ENCODE measurements at places on chromosomes 4 and X.

DNA sequence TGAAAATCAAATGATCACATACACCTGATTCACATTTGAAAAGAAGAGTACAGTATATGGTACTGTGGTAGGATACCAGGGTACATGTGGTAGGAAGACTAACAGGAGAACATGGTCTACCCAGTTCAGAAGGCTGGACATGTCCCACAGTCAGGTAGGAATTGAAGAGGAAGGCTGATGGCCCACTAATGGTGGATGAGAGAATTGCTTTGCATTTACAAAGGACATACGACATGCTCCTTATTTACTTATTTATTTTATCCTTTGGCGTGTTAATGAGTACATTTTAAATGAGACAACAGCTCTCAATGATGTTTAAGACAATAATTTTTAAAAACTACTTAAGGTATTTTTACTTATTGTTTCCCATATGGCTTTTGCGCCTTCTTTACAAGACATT lies 106.7 kb upstream of the BMP2K start:
- no peak for DNase-seq

- no peak for DNase-seq
Measured at GRCh38 chr4:43457866-43458265, 565.4 kb downstream of the GRXCR1 start.

DNA sequence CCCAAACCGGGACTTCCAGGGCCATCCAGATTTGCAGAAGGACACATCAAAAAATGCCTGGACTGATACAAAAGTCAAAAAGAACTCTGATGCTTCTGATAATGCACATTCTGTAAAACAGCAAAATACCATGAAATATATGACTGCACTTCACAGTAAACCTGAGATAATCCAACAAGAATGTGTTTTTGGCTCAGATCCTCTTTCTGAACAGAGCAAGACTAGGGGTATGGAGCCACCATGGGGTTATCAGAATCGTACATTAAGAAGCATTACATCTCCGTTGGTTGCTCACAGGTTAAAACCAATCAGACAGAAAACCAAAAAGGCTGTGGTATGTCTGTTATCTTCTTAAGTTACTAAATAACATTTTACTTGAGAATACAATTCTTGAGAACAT lies 9.2 kb downstream of the PLK4 start:
- no peak for DNase-seq

GRCh38 chr4:151690876-151691275 lies 69.9 kb downstream of the GATB start:
- no peak for DNase-seq

- no peak for DNase-seq
Measured at GRCh38 chrX:43644124-43644701, 11.9 kb upstream of the MAOA start.

GRCh38 chr4:102439236-102439614 lies 61.9 kb upstream of the NFKB1 start:
- DNase-seq: no peak

DNA sequence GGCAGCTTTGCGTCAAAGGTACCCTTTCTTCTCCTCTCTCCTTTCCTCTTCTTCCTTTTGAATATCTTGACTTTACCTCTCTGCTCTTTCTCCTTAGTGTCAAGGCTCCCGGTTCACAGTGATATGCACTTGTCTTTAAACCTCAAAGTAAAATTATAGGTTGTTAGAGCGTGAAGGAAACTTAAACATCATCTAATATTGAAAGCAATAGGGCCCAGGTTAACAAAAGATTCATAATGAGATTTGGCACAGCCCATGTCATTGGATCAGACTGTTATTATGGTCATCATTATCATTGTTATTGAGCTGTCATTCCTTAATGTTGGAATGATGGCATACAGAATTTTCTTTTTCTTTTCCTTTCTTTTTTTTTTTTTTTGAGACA lies 32.5 kb downstream of the FTHL17 start:
- no peak for DNase-seq

- no peak for DNase-seq
Measured at GRCh38 chrX:53211391-53211978, 13.5 kb downstream of the KDM5C start.

DNA sequence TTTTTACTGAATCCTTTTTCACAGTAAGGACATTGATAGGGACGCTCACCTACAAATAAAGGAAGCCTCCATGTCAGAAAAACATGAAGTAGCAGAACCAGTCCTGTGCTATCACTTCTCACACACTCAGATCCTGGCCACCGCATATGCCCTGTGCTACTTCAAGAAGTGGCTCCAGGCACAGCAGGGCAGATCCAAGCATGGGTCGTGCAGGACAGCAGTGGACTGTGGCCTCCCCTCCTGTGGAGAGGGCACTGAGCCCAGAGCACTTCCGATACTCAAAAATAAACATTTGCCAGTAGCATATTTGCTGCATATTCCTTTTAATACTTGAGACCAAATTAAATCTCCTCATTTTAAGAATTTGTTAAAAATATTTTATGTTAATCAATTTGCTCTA lies 167.9 kb downstream of the PRDM5 start:
- no peak for DNase-seq

DNA sequence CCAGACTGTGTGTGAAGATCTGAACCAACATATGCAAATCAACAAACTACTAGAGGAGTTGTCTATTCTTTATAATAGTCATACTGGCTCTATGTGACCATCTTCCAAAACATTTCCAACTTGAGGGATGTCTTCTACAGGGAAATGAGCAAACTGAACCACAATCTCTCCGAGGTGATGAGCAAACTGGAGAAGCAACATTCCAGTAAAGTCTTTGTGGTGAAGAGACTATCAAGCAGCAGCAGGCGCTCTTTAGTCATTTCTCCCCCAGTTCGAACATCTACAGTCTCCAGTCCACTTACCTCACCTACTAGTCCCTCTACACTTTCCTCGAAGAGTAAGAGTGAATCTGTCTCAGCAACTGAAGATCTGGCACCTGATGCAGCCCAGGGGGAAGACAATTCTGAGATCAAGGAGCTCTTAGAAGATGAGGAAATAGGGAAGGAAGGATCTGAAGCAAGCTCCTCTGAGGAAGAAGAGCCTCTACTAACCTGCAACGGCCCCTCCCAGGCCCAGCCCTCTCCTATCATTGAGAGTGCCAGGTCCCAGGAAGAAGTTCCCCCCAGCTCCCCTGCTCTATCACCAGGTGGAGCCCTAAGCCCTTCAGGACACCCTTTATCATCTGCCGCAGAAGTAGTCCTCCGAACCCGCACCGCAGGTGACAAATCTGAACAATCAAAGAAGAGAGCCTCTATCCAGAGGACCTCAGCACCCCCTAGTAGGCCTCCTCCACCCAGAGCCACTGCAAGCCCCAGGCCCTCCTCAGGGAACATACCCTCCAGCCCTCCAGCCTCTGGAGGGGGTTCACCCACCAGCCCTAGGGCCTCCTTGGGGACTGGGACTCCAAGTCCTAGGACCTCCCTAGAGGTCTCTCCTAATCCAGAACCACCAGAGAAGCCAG lies 98.1 kb downstream of the HNRNPD start:
- DNase-seq: no peak

DNA sequence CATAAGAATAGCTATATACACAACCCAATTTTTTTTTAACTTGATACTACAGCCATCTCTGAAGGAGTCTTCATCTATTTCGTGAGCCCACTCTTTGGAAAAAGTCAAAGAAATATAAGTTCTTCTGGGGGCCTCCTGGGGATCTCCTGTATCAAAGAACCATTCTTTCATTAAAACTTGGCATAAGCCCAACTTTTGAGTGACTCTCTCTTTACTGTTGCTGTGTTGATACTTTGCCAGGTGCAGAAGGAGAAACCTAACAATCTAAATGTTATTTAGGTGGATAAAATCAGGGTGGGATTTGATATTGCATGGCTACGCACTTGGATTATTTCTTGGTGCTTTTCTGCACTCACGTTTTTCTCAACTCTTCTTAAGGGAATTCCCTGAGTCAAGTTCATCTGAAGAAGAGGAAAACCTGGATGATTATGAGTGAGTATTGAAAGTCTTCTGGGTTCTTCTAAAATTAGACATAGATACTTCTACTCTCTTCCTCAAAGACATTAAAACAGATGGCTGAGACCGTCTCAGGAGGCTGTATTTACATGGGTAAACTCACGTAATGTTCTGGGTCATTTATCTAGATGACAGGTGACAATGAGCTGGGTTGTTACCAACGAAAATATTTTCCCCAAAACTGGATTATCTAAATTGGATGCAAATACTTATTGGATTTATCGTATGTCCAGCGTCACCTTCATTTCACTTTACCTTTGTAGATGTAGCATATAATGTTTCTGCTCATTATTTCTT lies 25.2 kb downstream of the BMX start:
- no peak for DNase-seq

DNA sequence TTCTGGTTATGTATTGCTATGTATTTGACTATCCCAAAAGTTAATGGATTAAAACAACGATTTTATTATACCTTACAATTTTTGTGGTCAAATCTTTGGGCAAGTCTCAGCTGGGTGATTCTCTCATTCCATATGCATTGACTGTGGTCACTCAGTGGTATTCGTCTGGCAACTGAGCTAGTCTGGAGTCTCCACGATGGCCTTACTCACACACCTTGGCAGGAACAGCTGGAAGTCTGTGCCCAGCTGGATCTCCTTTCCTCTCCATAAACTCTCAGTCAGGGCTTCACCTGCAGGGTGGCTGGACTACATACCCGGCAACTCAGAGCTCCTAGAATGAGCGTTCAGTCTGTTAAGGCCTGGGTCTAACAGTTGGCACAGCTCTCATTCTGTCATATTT lies 141.1 kb upstream of the WDFY3 start:
- DNase-seq: no peak

GRCh38 chr4:40927074-40927473 lies 177.3 kb downstream of the NSUN7 start:
- no peak for DNase-seq

GRCh38 chrX:40632199-40632598 lies 9.0 kb downstream of the MPC1L start:
- no peak for DNase-seq

- peak; percentile 43 for DNase-seq
Measured at GRCh38 chr4:80069108-80069836, 3.8 kb downstream of the ANTXR2 start.

- DNase-seq: no peak
Measured at GRCh38 chrX:41335958-41336331, 2.0 kb downstream of the DDX3X start.

DNA sequence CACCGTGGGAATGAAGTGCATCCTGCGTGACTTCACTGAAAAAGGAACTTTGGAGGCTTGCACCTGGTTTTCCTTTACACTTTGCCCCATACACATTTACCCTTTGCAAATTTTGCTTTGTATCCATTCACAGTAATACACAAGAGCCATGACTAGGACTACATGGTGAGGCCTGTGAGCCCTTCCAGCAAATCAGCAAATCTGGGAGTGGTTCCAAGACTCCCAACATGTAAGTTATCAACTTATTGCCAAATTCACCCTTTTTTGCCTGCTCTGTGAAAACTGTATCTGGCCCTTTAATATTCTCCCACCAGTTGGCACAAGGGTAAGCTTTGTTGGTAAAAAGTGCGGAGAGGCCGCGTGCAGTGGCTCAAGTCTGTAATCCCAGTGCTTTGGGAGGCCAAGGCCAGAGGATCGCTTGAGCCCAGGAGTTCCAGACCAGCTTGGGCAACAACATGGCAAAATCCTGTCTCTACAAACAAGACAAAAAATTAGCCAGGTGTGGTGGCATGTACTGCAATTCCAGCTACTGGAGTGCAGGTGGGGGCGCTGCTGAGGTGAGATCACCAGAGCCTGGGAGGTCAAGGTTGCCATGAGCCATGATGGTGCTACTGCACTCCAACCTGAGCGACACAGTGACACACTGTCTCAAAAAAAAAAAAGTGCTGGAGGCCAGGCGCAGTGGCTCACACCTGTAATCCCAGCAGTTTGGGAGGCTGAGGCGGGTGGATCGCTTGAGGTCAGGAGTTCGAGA lies 5.0 kb downstream of the PRMT9 start:
- DNase-seq: no peak

DNA sequence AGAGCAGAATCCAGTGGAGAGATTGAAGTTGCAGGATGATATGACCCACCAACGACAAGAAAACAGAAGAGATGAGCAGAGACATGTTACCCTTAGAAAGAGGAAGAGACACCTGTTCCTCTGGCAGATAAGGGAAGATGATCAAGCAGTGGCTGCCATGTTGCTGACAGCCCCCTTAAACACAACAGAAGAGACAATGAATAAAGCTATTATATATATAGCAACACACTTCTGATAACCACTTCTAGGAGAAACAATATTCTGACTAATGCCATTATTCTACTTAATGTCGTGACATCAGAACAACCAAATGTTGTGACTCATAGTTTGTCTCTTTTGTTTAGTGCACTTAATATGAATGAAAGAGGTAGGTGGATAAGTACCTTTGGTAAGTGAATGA lies 44.9 kb downstream of the SH3RF1 start:
- no peak for DNase-seq

DNA sequence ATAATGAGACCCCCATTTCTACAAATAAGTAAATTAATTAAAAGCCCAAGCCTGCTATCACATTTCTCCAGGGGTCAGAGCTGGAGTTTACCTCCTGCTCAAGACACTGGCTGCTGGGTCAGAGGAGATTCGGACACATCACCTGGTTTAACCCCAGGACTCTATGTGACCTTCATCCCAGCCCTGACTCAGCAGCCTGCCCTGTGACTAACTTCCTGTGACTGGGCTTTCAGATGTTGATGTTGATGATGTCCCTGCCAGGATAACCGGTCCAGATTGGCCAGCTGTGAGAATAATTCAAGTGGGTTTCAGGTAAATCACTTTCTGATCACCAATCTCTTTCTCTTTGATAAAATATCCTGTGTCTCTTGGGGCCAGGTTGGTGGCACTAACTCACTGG lies 102.4 kb upstream of the MAML3 start:
- no peak for DNase-seq

DNA sequence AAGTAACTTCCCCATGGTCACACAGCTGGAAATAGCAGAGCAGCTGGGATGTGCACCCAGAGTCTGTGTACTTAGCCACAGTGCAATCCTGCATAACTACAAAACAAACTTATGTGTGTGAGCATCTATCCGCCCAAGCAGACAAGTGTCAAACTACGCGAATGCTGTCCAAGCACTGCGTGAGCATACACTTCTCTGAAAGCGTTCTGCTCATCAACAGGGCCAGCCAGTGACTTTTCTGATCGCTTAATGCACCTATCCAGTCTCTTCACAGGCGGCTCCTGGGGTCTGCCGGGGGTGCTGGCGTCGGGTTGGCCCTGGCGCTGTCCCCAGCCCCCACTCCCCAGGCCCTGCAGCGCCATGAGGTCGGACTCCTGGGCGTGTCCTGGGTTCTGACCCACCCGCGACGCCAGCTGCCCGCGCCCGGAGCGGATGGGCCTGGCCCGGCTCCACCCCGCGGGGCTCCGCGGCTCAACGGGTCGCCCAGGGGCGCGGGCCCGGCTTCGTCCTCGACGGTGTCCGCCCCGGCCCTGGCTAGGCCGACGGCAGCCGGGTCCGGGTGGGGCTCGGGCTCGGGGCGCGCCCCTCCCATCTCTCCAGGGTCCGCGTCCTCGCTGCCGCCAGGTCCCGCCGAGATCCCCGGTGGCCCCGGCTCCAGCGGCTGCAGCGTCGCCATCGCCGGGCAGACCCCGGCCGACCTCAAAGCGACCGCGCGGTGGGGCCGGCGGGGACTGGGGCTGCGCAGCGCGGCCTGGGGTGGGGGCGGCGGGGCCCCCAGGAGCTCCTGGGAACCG lies 1.3 kb upstream of the ZNF141 start:
- peak; percentile 1 for DNase-seq

GRCh38 chrX:6225288-6225910 lies 3.3 kb downstream of the NLGN4X start:
- no peak for DNase-seq

GRCh38 chrX:118373538-118373937 lies 27.6 kb downstream of the WDR44 start:
- DNase-seq: no peak

GRCh38 chr4:110165382-110166286 lies 32.8 kb downstream of the ELOVL6 start:
- peak; percentile 8 for DNase-seq

GRCh38 chrX:19805046-19805690 lies 82.2 kb downstream of the SH3KBP1 start:
- DNase-seq: peak; percentile 39
